COLO829 (cell line): ENCODE measurements at places on chromosomes 13 and 19.

GRCh38 chr13:63161219-63161618 lies 1745.6 kb upstream of the PCDH20 start:
- DNase-seq: no peak

- DNase-seq: no peak
These were observed 1000.2 kb upstream of the ATXN8OS start for GRCh38 chr13:69107436-69107835.

DNA sequence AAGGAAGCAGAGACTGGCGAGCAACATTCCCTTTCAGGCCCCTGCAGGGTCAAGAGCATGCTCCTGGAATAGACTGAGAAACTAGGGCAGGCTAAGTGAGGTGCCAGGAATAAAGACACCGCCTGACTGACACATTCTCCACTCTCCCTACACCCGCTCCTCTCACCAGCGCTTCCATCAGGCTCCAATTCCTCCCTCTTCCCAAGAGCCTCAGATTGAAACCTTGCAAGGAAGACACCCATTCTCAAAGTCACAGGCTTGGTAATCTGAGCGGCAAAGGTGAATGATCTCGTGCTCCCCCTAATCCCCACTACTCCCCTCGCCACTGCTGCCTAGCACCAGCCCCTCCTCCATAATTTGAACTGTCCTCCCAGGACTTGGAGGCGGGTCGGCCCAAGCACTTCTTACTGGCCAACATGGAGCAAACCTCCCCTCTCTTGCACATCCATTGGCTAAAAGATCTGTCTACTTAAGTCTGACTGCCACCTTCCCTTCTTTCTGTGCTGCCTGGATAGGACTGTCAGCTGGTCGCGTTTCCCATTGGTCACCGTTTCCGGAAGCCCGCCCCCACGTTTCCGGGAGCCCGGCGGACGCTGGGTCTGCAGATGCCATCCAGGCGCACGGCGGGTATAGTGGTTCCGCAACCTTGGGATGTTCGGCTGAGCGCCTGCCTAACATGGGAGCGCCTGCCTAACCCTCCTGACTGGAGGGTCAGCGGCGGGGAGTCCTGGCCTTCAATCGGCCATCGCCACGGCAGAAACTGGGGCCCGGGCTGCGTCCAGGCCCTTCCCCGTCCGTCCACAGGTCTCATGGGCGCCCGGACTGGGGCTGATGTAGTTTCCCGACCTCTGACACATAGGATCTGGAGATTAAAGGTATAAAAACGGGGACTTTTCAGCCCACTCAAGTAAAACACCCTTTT lies 33.6 kb downstream of the ZNF383 start:
- DNase-seq: peak; percentile 84

DNA sequence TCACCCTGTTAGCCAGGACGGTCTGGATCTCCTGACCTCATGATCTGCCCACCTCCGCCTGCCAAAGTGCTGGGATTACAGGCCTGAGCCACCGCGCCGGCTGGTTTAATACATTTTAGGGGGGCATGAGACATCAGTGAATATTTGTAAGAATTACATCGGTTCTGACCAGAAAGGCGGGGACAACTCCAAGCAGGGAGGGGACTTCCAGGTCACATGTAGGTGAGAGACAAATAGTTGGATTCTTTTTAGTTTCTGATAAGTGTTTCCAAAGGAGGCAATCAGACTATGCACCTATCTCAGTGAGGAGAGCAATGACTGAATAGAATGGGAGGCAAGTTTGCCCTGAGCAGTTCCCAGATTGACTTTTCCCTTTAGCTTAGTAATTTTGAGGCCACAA lies 3.7 kb upstream of the ZNF552 start:
- no peak for DNase-seq

- DNase-seq: no peak
These were observed 231.0 kb downstream of the MYO16 start for GRCh38 chr13:108860418-108860817.

DNA sequence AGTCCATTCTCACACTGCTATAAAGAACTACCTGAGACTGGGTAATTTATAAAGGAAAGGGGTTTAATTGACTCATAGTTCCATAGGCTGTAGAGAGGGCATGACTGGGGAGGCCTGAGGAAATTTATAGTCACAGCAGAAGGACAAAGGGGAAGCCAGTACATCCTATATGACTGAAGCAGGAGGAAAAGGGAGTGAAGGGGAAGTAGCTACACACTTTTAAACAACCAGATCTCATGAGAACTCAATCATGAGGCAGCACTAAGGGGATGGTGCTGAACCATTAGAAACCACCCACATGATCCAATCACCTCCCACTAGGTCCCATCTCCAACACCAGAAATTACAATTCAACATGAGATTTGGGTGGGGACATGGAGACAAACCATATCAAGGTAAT lies 209.1 kb downstream of the DIAPH3 start:
- DNase-seq: no peak

GRCh38 chr13:33260168-33261098 lies 25.1 kb downstream of the STARD13 start:
- peak; percentile 50 for DNase-seq

GRCh38 chr19:29381353-29382203 lies 144.2 kb upstream of the VSTM2B start:
- DNase-seq: no peak

GRCh38 chr13:110199046-110199831 lies 107.7 kb downstream of the COL4A1 start:
- no peak for DNase-seq

GRCh38 chr13:50261130-50261901 lies 246.1 kb downstream of the KCNRG start:
- DNase-seq: no peak
